Natural killer cell (primary cell): ENCODE measurements at places on chromosomes 6 and 20.

- no peak overlapping the region for H3K4me3 ChIP-seq
- no peaks in the 10 kb centered on the region for H3K36me3 ChIP-seq
- no peaks in the 10 kb centered on the region for H3K4me1 ChIP-seq
- no peaks in the 10 kb centered on the region for H3K27me3 ChIP-seq
- no peak overlapping the region for H3K27ac ChIP-seq
Measured at GRCh38 chr6:154625721-154626120, 107.5 kb upstream of the SCAF8 start.

DNA sequence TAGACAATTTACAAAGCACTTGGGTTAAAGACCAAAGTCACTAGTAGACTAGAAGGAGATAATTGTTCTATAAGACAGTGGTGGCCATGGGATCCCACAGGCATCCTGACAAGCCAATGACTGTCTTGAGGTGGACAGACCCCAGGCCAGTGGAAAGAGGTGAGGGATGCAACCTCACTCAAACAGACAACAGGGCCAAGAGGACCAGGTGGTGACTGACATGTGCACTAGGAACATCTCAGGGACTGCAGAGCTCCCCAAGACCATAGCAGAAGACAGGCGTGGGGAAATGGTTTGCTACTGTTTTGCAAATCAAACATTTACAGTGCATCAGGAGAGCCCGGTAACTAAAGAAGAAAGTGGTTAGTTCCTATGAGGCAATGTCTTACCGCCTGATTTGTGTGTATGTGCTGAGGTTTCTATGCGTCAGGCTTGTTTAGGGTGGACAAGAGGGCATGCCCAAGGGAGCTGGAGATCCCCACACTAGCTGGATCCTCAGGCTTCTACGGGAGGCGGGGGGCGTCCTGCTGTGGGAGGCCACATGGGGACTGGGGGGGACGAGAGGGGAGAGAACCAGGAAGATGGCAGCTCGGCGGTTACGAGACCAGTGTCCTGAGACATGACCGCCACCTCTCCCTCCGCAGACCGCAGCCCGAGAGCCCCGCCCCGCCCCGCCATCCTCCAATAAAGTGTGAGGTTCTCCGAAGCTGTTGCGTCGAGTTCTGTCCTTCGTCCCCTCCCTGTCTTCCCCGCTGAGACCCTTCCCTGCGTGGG is 623 bp upstream of the MRPS26 start:
- H3K27ac ChIP-seq: peak overlapping the region; percentile 74
- peaks cover 17% of the 10 kb centered on the region for H3K36me3 ChIP-seq
- peak; percentile 60 for DNase-seq
- H3K4me1 ChIP-seq: peaks cover 22% of the 10 kb centered on the region

- no peaks in the 10 kb centered on the region for H3K27me3 ChIP-seq
- no peak overlapping the region for H3K27ac ChIP-seq
- no peak for DNase-seq
- H3K36me3 ChIP-seq: peaks cover 53% of the 10 kb centered on the region
Measured at GRCh38 chr6:33198159-33198852, 2.2 kb downstream of the RXRB start.

GRCh38 chr6:157283900-157284737 is 39.2 kb downstream of the TMEM242 start:
- H3K4me1 ChIP-seq: no peaks in the 10 kb centered on the region
- H3K27me3 ChIP-seq: no peaks in the 10 kb centered on the region
- no peak overlapping the region for H3K27ac ChIP-seq
- no peak overlapping the region for H3K4me3 ChIP-seq

- H3K4me3 ChIP-seq: no peak overlapping the region
- no peak for DNase-seq
- H3K4me1 ChIP-seq: peaks cover 42% of the 10 kb centered on the region
Measured at GRCh38 chr6:157531169-157531985, 150.4 kb downstream of the ZDHHC14 start.

GRCh38 chr6:169791721-169792131 is 40.3 kb downstream of the ERMARD start:
- H3K27ac ChIP-seq: no peak overlapping the region
- no peaks in the 10 kb centered on the region for H3K36me3 ChIP-seq
- no peak for DNase-seq
- no peak overlapping the region for H3K4me3 ChIP-seq
- H3K4me1 ChIP-seq: peaks cover 13% of the 10 kb centered on the region

GRCh38 chr6:32369660-32370059 is 2.0 kb downstream of the TSBP1 start:
- no peaks in the 10 kb centered on the region for H3K36me3 ChIP-seq
- peaks cover 7% of the 10 kb centered on the region for H3K27me3 ChIP-seq
- DNase-seq: no peak
- no peak overlapping the region for H3K27ac ChIP-seq
- no peaks in the 10 kb centered on the region for H3K4me1 ChIP-seq
- H3K4me3 ChIP-seq: no peak overlapping the region

GRCh38 chr6:43886717-43887339 is 116.8 kb downstream of the VEGFA start:
- no peak overlapping the region for H3K27ac ChIP-seq
- H3K36me3 ChIP-seq: no peaks in the 10 kb centered on the region
- no peaks in the 10 kb centered on the region for H3K4me1 ChIP-seq
- no peak overlapping the region for H3K4me3 ChIP-seq

GRCh38 chr6:8432614-8433013 is 2.7 kb downstream of the SLC35B3 start:
- peaks cover 5% of the 10 kb centered on the region for H3K36me3 ChIP-seq
- no peak for DNase-seq
- no peaks in the 10 kb centered on the region for H3K27me3 ChIP-seq

DNA sequence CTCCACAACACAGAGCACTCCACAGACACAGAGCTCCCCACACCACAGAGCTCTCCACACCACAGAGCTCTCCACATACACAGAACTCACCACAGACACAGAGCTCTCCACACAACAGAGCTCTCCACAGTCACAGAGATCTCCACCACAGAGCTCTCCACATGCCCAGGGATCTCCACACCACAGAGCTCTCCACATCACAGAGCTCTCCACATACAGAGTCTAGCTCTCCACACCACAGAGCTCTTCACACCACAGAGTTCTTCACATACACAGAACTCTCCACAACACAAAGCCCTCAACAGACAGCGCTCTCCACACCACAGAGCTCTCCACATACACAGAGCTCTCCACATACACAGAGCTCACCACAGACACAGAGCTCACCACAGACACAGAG is 55.3 kb downstream of the ERMARD start:
- peaks cover 9% of the 10 kb centered on the region for H3K27me3 ChIP-seq
- H3K4me1 ChIP-seq: peaks cover 78% of the 10 kb centered on the region
- no peaks in the 10 kb centered on the region for H3K36me3 ChIP-seq
- peak; percentile 69 for DNase-seq

GRCh38 chr20:17565169-17565845 is 4.6 kb upstream of the DSTN start:
- peaks cover 6% of the 10 kb centered on the region for H3K4me1 ChIP-seq
- peaks cover 9% of the 10 kb centered on the region for H3K27me3 ChIP-seq
- no peak overlapping the region for H3K27ac ChIP-seq
- H3K36me3 ChIP-seq: no peaks in the 10 kb centered on the region

DNA sequence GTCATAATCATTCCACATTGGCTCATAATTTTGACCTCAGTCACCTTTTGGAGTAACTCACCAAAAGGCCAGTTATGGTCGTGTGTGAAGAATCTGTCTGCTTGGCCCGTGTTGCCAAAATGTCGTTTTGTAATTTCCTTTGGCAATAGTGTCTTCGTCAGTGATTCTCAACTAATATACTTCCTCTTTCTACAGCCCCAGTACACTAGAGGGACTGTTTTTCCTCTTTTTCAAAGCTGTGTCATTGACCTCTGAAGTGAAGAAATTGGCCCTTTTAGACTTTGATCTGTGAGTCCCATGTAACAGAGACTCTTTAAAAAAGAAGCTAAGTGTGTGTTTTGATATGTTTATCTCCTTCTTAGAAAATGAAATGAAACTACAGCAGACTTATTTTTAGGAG is 5.2 kb downstream of the FOXO3 start:
- peaks cover 22% of the 10 kb centered on the region for H3K36me3 ChIP-seq
- no peak overlapping the region for H3K4me3 ChIP-seq
- H3K27ac ChIP-seq: peak overlapping the region; percentile 68
- peaks cover 38% of the 10 kb centered on the region for H3K4me1 ChIP-seq
- DNase-seq: no peak
- H3K27me3 ChIP-seq: no peaks in the 10 kb centered on the region

GRCh38 chr6:20800653-20801052 is 266.4 kb downstream of the CDKAL1 start:
- H3K27me3 ChIP-seq: no peaks in the 10 kb centered on the region
- DNase-seq: no peak
- H3K27ac ChIP-seq: no peak overlapping the region
- no peak overlapping the region for H3K4me3 ChIP-seq
- no peaks in the 10 kb centered on the region for H3K36me3 ChIP-seq

GRCh38 chr20:51014797-51015722 is 7.8 kb downstream of the KCNG1 start:
- no peak overlapping the region for H3K4me3 ChIP-seq
- no peak for DNase-seq
- H3K27me3 ChIP-seq: no peaks in the 10 kb centered on the region
- H3K36me3 ChIP-seq: no peaks in the 10 kb centered on the region
- H3K4me1 ChIP-seq: no peaks in the 10 kb centered on the region

DNA sequence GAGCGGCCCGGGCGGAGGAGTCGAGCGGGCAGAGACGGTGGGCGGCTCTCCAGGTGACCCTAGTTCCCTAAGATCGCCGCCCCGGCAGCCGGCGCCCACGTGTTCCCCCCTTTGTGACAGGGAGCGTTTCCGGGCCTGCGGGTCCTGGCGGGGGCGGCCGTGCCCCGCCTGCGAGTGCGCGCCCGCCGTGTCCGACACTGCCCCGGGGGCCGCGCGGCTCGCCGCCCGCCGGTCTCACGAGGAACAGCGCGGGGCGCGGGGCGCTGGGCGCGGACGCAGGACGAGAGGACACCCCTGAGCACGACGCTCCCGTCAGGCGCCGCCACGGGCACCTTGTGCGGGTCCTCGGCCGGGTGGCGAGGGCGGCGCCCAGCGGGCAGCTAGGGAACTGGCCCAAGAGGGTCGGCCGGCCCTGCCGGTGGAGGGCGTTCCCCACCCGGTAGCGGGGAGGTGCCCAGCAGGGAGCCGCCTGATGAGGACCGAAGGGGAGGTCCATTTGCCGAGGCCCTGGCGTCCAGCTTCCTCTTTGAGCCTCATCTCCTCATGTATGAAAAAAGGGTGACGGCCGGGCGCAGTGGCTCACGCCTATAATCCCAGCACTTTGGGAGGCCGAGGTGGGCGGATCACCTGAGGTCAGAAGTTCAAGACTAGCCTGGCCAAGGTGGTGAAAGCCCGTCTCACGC is at the start of gene VARS1:
VARS1 (minus strand) TSS at position 137 of the 683 bp plus-strand sequence. CDS start 535 bp downstream, outside the sequence.
- H3K4me1 ChIP-seq: peaks cover 34% of the 10 kb centered on the region
- peaks cover 8% of the 10 kb centered on the region for H3K36me3 ChIP-seq
- peak within 1 kb of the TSS; percentile 77 for H3K27ac ChIP-seq
- H3K4me3 ChIP-seq: peak within 1 kb of the TSS; percentile 67

- H3K27ac ChIP-seq: no peak overlapping the region
- H3K4me3 ChIP-seq: no peak overlapping the region
- H3K36me3 ChIP-seq: no peaks in the 10 kb centered on the region
- no peak for DNase-seq
Measured at GRCh38 chr20:13094976-13095375, 86.2 kb downstream of the SPTLC3 start.

DNA sequence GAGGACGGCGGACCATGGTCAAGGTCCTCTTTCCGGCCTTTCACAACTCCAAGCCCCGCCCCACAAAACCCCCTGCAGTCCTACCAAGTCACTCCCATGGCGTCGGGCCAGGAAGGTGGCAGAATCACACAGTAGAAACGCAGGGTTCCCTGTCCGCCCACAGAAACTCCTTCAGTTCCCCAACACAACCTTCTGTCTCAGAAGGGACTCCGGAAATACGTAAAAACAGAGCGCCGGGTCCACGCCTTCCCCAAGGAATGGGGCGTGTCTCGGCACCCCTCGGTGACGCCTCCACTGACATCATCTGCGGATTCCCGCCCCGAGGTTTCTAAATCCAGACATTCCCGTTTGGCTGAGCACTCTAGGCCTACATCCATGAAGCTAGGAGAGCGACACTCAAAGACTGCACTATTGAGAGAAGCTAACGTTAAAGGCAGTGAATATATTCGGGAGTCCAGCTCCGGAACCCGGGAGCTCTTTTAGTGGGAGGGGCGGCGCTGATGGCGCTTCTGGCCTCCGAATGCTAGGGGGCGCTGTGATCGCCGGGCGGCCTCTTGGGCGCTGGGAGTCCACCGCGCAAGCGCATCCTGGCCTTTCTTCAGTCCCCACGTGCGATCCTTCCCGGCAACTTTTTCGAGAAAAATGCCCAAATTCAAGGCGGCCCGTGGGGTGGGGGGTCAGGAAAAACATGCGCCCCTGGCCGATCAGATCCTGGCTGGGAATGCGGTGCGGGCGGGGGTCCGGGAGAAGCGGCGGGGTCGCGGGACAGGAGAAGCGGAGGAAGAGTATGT is at the start of the genes BYSL and MED20:
BYSL (plus strand) TSS at position 579 of the 791 bp plus-strand sequence; CDS start at position 643, 64 bp downstream.
MED20 (minus strand) TSS at position 219 of the 791 bp plus-strand sequence; CDS start at position 98, 121 bp downstream.
- peaks cover 33% of the 10 kb centered on the region for H3K4me1 ChIP-seq
- no peaks in the 10 kb centered on the region for H3K27me3 ChIP-seq
- H3K27ac ChIP-seq: peak within 1 kb of the TSS; percentile 96
- DNase-seq: peak; percentile 97
- peak within 1 kb of the TSS; percentile 94 for H3K4me3 ChIP-seq
- peaks cover 14% of the 10 kb centered on the region for H3K36me3 ChIP-seq
